Bronchial epithelial cell (primary cell): ENCODE measurements at places on chromosomes 7 and 10. TPM values are rescaled to one million over a fixed set of nuclear protein-coding genes. Genes with fewer than 3 reads are reported as not detected.

DNA sequence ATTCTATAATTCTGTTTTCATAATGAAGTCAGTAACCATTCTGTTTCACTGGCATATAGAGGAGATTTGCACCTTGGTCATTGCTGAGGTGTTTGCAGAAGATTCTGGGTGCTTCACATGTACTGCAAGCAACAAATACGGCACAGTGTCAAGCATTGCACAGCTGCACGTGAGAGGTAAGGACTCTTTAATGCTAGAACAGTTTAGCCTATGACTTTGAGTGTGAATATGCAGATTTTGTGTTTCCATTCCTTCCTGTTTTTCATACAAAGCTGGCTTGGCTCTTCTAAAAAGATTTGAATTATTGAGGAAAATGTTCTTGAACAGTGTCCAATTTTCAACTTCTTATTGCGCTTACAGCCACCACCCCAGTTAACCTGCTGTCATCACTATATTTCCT, 56.4 kb downstream of the MYPN start:
- DNase-seq: no peak

DNA sequence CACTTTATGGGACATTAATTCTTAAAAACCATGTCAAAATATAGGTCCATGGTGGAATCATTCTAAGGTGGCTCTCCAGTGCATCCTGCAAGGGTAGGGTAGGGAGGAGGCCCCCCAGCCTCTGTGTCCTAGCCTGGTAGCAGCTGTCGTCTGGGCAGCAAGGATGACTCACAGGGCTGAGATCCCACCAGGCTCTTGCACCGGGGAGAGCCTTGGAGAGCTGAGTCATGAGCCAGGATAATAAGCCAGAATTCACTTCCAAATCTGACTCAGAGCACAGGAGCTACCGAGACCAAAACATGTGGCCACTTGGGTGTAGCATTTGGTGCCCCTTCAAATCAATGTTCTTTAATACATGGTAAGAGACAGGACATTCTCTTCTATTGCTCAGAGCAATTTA, 298.5 kb downstream of the NEBL start:
- DNase-seq: peak; percentile 79

- no peak for DNase-seq
These were observed 109.0 kb downstream of the SDHAF3 start for GRCh38 chr7:97226541-97226940.

DNA sequence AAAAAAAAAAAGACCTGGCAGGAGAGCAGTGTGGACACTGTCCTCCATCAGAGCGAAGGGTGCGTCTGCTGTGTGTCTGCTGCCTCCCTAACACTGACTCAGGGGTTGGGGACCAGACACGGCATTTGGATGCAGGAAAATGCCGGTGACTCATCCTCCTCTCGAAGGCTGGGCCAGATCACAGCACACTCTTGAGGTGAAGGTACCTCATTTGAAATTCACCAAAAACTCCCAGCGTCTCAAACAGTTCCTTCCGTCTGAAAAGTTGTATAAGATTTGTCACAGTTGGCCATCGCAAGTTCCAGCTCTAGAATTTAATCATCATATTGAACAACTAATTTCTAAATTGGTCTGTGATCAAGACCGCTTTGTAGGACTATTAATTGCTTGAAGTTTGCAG, 118.1 kb upstream of the LYZL2 start:
- peak; percentile 22 for DNase-seq

GRCh38 chr7:35700865-35701264, 5.9 kb upstream of the HERPUD2 start:
- DNase-seq: peak; percentile 60

DNA sequence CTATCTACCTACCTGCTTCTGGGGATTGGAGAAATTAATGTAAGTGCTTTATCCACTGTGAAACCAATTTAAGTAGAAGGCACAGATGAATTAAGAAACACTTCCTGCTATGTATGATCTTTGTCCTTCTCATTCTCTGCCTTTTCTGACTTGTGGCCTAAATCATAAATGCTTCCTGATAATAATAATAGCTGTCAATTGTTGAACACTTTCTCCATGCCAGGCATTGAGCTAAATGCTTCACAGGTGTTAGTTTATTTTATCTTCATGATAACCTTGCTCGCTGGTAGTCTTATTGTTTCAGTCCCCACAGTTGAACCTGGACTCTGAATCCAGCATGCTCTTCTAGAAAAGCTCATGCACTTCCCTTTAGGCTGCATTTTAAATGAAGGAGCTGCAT, 75.4 kb downstream of the CHN2 start:
- no peak for DNase-seq

DNA sequence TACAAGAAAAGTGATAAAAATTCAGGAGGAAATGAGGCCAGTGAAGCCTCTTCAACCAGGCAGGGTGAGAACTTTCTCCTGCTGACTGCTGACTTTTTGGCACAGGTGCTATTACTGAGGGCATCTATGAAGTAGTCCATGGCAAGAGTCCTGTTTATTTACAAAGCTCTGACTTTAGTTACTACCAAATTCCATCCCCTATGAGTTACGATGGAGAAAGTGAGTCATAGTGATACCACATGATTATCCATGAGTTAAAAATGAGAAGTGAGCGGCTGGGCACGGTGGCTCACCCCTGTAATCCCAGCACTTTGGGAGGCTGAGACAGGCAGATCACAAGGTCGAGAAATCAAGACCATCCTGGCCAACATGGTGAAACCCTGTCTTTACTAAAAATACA, 19.9 kb downstream of the CCDC3 start:
- peak; percentile 94 for DNase-seq

DNA sequence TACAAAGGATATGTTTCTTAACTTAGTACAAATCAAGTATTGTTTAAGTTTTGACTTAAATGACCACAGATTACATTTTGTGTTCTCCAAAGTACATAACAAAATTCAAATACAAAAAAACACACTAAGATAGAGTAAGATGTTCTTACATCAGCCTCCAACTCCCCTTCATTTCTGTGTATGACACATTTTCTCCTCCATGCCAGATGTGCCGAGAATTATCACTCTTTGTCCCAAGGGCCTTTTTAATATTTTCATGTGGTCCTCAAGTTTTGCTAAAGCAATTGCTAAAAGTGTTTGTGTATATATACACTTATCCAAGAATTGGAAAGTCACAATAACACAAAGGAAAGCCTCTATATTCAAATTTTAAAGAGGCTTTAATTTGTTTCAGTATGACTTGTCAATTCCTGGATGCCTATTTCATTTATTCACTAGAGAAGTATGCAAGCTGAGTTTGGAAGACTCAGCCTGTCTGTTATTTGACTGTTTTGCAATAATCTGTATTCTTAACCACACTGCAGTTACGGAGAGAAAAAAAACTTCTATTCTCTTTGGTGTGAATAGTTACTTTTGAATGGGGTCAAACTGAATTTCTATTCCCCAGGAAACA, 586.4 kb upstream of the SEMA3D start:
- peak; percentile 25 for DNase-seq

GRCh38 chr10:29973921-29974320, 85.5 kb downstream of the JCAD start:
- no peak for DNase-seq

DNA sequence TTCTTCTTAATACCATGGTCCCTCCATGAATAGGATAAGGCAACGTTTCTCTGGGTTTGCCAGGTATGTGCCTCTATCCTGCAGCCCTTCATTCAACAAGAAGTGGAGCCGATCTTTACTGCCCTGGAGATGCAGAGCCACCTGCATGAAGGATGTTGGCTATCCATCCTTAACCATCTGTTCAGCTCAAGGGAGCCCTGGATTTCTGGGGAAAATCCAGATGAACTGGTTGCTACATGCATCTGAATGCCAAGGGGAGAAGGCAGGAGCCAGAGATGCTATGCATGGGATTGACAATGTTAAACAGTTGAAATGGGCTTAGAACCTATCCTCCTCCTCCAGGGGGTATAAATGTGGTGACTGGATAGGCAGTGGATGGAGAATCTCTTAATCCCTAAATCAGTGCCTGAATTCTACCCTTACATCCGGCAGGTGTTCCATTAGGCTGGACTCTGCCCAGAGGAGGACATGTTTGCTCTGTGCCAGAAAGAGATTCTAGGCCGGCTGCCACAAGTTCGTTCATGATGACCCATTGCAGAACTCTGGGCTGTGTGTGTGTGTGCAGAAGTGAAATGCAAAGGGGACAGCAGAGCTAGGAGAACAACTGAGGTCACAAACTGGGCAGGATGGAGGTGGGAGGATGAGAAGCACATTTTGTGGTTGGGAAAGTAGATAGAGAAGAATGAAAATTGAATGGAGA, 15.6 kb downstream of the CPED1 start:
- no peak for DNase-seq

DNA sequence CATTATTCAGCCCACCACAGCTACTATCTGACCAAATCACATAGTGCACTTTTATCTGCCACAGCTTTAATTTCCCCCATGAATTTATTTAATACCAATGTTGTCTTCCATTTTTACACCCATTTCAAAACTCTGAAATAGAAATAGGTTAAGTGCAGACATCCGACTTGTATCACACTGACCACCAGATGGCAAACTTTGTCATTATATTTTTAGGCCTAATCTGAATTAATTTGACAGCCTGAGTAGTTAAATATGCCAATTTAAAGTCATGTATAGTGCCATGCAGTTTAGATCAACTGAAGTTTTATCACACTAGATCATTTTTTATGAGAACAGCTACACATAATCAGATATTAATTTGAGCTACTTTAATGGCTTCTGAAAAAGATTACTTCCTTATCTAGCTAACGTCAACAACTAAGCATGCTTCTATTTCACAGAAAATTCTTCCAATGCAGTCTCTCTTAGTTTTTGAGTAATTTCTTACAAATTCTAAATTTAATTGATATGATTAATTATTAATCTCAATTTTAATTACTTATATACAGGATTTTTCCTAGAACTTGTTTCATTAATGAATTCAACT, 566.4 kb downstream of the GFRA1 start:
- peak; percentile 26 for DNase-seq

DNA sequence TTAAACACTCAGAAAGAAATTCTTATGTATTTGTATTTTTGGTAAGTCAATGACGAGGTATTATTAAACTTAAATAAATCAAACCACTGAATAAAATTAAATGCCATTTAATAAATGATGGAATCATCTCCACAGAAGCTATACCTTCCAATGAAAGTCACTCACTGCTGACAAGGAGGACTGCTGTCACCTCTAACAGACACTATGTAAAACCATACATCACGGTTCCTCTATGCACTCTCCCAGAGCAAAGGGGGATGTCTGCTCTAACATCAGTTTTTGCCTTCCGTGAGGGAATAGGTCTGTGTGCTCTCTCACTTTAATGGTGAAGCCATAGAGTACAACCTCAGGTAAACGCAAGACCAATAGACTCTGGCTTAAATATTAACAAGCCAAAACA, 99.7 kb upstream of the DDC start:
- no peak for DNase-seq

GRCh38 chr7:20193242-20193777, 23.9 kb downstream of the MACC1 start:
- no peak for DNase-seq

DNA sequence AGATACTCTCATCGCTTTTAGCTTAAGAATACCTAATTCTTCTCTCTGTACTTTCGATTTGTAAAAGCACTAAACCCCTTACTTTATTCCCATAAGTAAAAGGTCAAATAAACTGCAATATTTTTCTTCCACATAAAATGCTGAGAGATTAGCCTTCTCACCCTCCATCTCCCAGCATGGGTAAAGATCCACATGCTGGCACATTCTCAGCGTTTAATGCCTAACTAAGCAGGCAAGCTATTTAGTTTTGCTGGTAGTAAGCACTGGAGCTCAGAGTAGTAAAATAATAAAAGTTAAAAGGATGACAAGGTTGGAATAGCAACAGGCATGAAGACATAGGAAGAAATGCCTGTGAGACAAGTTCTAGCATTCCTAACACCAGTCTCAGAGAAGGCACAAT, 65.9 kb upstream of the NEBL start:
- DNase-seq: no peak

- no peak for DNase-seq
These were observed 10.4 kb upstream of the ZNF485 start for GRCh38 chr10:43595739-43596298.

DNA sequence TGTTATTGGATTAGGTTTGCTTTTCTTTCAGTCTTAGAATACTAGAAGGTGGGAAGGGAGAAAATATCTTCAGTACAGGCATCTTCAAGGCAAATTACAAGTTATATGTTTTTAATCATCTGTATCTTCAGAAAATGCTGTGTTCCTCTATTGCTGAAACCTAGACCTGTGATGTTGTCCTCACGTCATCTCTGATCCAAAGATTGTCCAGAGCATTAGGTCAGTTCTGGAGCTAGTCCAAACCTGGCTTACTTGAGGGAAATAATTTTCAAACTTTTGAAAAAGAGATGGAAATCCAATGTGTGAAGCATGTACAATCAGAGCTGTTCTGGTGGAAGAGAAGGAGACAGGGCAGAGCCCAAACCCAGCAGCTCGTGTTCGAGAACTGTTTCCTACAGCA, 217.3 kb downstream of the ZEB1 start:
- no peak for DNase-seq

GRCh38 chr10:70584909-70585544, 17.5 kb downstream of the PRF1 start:
- peak; percentile 20 for DNase-seq

- DNase-seq: no peak
These were observed 21.2 kb downstream of the KIF5B start for GRCh38 chr10:32035038-32035437.

DNA sequence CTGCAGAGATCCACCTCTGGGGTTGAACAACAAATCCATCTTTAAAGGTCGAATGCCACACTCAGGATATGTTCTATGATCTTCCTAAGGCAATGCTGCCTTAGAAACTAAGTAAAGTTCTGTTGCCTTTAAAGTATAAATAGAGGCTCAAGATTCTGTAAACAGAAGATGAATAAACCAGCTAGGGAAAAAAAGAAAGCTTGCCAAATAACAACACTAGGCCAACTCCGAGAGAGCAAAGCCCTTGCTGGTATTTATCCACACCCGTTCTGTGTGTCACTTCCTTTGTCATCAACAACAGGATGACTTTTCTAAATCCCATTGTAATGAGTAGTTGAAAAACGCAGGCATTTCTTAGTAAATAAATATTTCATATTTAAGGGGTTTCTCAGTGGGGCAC, 330.0 kb upstream of the GLI3 start:
- DNase-seq: peak; percentile 75

DNA sequence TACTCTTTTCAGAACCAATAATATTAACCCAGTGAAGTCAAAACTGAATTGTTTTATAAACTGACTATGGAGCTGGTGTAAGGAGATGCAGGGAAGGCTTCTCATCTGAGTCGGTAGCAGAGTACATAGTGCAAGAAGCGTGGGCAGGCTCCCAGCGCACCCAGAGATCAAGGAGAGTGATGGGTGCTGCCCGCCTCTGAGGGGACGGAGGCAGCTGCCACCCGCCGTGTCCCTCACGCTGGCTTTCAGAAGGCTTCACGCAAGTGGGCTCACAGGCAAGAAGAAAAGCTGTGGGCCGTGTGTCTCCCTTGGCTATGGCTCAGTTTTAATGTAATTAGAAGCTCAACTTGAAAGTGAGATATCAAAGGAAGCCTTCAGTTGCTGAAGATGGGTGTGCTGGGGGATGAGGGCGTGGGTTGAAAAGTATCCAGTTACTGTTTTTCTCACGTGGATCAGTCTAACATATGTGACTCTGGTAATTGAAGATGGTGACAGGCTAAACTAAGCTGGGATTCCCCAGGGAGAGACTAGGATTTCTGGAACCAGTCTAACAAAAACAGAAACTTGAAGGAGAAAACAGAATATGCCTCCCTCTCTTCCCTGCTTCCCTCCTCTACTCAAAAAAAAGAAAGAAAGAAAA, 159.9 kb downstream of the MGMT start:
- DNase-seq: no peak

Gene KLF14
- under 0.01 TPM in 1 of 2 replicates, not detected in the other for total RNA-seq

Gene MYPN
- total RNA-seq: not detected in 2 replicates

Gene CPA2
- not detected in 2 replicates for total RNA-seq

Gene TMEM213
- total RNA-seq: not detected in 2 replicates

Gene TDRD1
- 1.8 and 2.1 TPM in 2 replicates for total RNA-seq

Gene GRM3
- total RNA-seq: not detected in 2 replicates
